ENCODE measurements at places on chromosomes 1 and 21.

DNA sequence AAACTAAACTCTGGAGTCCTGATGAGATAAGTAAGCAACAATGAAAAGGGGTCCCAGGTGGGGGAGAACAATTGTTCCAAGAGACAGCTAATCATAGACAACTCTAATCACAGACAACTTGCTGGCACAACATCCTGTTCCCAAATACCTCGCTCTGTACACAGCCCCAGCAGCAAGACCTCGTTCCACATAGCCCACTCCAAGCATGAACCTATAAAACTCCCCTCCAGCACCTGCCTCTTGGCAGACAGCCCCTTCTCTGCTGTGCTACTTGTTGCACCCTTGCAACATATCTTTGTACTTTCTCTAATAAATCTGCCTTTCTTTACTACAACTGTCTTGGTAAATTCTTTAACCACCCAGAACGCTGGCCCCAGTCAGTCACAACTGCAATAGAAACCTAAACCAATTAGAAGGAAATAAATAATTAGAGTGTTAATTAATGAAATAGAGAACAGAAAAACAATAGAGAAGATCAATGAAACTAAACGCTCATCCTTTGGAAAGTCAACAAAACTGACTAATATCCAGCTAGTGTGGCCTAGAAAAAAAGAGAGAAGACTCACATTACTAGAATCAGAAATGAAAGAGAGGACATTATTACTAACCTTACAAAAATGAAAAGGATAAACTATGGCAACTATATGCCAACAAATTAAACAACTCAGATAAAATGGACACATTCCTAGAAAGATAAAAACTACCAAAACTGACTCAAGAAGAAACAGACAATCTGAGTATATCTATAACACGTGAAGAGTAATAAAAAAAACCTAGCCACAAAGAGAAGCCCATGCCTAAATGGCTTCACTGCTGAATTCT, 36.1 kb downstream of the LRRC40 start:
- no peak for DNase-seq

- no peak for DNase-seq
Measured at GRCh38 chr1:184299796-184300195, 87.0 kb upstream of the C1orf21 start.

DNA sequence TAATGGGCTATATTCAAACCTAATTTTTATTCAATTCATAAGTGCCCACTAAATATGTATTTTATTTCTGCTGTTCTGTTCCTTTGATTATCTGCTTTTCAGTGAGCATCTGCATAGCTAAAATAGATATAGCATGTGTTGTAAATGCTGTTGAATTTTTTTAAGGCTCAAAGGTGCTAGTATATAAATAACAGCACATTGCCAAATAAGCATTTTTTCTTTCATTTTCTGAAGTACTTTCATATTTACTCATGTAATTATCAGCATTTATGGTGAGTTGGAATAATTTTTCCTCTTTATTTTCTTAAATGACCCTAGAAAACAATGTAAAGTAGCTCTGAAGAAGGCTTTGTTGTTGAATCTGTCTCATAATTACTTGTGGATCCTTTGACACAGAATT, 69.6 kb upstream of the B3GALT2 start:
- no peak for DNase-seq

GRCh38 chr1:208829595-208829994, 585.4 kb upstream of the PLXNA2 start:
- no peak for DNase-seq

DNA sequence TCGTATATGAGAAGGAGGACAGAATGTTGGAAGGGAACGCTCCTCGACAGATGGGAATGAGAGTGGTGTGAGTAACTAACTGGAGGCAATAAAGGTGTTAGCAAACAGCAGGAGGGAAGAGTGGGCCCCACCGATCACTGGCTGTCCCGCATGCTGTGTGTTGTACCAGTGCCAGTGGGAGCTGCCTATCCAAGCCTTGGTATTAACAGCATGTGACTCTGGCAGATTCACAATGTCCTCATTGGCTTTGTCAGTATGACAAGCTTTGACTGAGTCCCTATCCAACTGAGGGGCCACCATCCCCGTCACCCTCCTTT, 188.3 kb downstream of the NRIP1 start:
- DNase-seq: no peak

DNA sequence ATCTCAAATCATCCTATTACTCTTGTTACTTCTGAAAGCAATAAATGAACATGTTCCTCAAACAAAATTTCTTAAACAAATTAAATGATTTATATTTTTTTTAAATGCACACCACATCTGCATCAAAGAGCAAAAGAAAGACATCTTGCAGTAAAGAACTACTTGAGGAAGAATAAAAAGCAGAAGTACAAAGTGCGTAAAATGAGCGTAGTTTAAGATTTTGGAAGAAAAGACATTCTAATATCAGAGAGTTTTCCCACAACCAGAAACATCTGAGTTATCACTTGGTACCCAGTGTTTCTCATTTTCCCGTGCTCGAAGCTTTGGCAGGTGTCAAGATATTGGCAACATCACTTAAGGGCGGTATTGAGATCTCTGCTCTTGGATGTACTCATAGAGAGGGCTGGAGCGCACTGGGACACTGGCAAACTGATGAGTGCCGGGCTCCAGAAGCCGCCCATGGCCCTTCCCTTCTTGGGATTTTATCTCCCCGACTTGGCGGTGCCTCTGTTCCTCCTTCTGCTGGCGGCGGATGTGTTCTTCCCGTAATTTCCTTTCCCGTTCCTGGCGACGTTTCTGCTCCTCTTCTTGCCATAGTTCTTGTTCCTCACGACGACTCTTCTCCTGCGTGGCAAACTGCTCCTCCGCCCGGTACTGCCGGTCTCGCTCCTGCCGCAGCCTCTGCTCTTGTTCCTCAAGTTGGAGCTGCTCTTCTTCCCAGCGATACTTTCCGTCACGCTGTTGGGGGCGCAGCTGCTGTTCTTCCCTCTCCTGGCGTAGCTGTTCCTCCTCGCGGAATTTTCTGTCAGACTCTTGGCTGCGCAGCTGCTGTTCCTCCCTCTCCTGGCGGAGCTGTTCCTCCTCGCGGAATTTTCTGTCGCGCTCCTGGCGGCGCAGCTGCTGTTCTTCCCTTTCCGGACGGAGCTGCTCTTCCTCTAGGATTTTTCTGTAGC, 7.9 kb downstream of the TCHH start:
- no peak for DNase-seq

DNA sequence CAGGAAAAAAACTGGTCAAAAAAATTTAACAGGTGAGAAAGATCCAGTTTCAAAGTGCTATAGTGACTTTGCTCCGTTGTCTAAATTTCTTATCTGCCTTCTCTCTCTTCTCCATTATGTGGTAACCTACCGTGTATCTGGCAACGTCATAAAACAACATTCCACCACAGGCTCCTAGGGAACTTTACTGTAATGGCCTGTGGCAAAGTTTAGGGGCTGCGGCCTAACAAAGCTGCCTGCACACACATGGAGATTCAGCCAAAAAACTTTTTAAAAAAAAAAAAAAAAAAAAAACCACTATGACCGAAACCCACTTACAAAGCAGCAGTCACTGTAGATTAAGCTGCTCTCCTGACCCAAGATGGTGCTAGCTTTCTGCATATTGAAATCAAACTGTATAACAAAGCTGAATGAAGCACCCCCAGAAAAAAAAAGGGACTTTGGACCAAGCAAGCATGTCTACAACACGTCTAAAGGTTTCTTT, 202.6 kb downstream of the SLC45A1 start:
- no peak for DNase-seq

- no peak for DNase-seq
Measured at GRCh38 chr1:244757091-244757939, 78.1 kb upstream of the COX20 start.

GRCh38 chr1:166029196-166029945, 137.4 kb downstream of the FAM78B start:
- DNase-seq: no peak

Data from stimulated activated CD4-positive, alpha-beta T cell treated with anti-CD3 and anti-CD28 coated beads, Interleukin-12 subunit alpha, Interleukin-12 subunit beta, amount 100 ng/mL, for 24 hours (primary cell).